ENCODE measurements at places on chromosomes 16 and 17.

DNA sequence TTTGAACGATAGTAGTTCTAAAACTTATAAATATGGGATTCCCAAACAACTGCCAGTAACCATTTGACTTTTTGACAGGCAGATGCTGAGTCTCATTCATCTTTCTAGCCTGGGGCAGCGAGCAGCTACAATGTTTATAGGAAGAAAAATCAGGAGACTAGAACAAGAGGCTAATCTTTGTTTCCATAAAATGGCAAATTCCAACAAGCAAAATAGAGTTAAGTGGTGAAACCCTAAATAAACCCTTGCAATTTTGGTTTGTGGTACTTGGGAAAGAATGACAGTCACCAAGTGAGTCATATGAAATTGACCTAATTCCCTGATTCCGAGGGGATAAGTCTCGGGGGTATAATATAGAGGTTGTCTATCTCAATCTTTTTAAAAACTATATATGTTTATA is 27.3 kb upstream of the HS3ST2 start:
- no peak for DNase-seq

- no peak for DNase-seq
Measured at GRCh38 chr17:81959362-81960129, 1.4 kb downstream of the NOTUM start.

DNA sequence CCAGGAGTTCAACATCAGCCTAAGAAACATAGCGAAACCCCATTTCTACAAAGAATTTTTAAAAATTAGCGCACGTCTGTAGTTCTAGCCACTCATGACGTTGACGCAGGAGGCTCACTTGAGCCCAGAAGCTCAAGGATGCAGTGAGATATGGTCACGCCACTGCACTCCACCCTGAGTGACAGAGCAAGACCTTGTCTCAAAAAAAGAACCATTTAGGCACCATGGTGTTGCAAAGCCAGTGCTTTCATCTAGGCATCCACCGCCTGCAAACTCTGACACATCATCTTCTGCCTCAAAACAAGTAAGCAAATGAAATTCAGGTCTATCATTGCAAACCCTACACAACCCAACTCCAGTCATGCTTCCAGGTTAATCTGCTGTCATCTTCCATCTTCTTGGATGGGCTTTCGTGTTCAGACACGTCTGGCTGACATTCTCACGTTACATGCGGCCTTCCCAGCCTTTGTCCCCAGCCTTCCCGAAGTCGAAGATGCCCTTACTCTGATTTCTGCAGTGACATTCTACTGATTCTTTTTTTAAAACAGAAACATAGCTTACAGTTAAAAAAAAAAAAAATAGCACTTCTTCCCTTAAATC is 8.9 kb downstream of the ANKRD11 start:
- no peak for DNase-seq

- no peak for DNase-seq
Measured at GRCh38 chr17:66281661-66282369, 20.6 kb upstream of the PRKCA start.

GRCh38 chr17:39095309-39095686 is 56.1 kb downstream of the PLXDC1 start:
- no peak for DNase-seq

- no peak for DNase-seq
Measured at GRCh38 chr16:72609933-72610332, 438.0 kb upstream of the PMFBP1 start.
